ENCODE measurements at places on chromosomes 4 and X. TPM values are rescaled to one million over a fixed set of nuclear protein-coding genes. Genes with fewer than 3 reads are reported as not detected.

The GPM6B gene
- total RNA-seq: not detected

The RP2 gene
- 7.1 TPM for total RNA-seq

- H3K36me3 ChIP-seq: no peaks in the 10 kb centered on the region
- no peak overlapping the region for H3K27ac ChIP-seq
- H3K27me3 ChIP-seq: peaks cover 18% of the 10 kb centered on the region
These were observed 2.9 kb downstream of the PAK3 start for GRCh38 chrX:111098874-111099273.

GRCh38 chr4:104930298-104930697 lies 216.4 kb upstream of the TET2 start:
- H3K4me1 ChIP-seq: peaks cover 46% of the 10 kb centered on the region
- H3K4me3 ChIP-seq: no peak overlapping the region
- no peak for DNase-seq
- H3K36me3 ChIP-seq: peaks cover 11% of the 10 kb centered on the region
- no peak overlapping the region for H3K27ac ChIP-seq

DNA sequence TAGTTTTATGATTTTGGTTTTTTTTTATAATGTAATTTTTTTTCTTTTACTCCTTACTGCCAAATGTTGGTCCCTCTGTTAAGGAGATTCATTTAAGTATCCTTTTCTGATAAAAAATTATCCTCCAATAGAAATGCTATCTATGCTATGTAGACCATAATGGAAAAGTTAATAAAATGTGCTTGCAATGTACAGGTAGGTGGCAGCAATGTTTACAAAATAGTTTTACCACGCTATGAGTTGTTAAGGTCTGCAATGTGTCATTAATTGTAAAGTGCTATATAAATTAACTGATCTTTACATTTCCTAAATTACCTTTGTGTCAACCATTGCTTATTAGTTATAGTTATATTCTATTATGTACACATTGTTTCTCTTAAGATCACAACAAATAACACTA lies 3.8 kb upstream of the CENPC start:
- peaks cover 7% of the 10 kb centered on the region for H3K36me3 ChIP-seq
- peaks cover 31% of the 10 kb centered on the region for H3K4me1 ChIP-seq
- no peak overlapping the region for H3K27ac ChIP-seq
- DNase-seq: no peak

DNA sequence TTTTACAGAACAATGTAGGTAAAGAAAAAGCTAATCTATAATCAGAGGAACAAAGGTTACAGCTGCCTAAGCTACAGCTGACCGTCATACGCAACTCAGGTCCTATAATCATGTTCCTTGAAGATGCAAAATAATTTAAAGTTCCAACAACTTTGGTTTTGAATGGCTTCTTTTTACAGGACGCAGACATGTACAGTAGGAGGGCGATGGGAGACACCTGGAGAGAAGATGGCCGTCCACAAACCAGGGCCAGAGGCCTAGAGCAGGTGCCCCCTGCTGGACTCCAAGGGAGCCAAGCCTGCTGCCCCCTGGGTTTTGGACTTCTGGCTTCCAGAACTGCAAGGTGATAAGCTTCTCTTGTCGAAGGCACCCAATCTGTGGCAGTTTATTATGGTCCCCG lies 10.6 kb downstream of the HGFAC start:
- peaks cover 4% of the 10 kb centered on the region for H3K27me3 ChIP-seq
- H3K27ac ChIP-seq: no peak overlapping the region

DNA sequence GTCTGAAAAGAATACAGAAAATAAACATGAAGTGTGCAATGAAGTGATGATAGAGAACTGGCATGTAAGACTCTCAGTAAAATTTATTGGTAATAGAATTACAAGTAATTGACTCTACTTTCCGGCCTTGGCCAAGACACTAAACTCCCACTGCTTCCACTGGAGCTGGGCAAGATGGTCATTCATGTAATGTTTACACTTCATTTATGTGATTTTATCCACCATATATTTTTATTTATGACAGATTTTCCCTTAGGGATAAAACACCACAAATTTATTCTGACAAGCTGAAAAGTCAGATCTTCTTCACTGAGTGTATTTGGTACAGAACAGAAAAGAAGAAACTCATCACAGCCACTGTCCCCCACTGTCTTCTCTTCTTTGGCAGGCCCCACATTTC lies 191.9 kb downstream of the SLC39A8 start:
- DNase-seq: no peak
- H3K27ac ChIP-seq: no peak overlapping the region
- no peaks in the 10 kb centered on the region for H3K4me1 ChIP-seq
- no peak overlapping the region for H3K4me3 ChIP-seq

- no peak for DNase-seq
- no peaks in the 10 kb centered on the region for H3K4me1 ChIP-seq
- H3K27me3 ChIP-seq: no peaks in the 10 kb centered on the region
- peaks cover 10% of the 10 kb centered on the region for H3K36me3 ChIP-seq
- H3K27ac ChIP-seq: no peak overlapping the region
These were observed 39.8 kb downstream of the SHISA3 start for GRCh38 chr4:42436928-42437565.
